Activated CD8-positive, alpha-beta memory T cell treated with anti-CD3 and anti-CD28 coated beads for 24 hours (primary cell): ENCODE measurements at places on chromosomes 5 and 9.
A peak's percentile ranks its signal among the peaks of the same experiment; 100 is the strongest.

DNA sequence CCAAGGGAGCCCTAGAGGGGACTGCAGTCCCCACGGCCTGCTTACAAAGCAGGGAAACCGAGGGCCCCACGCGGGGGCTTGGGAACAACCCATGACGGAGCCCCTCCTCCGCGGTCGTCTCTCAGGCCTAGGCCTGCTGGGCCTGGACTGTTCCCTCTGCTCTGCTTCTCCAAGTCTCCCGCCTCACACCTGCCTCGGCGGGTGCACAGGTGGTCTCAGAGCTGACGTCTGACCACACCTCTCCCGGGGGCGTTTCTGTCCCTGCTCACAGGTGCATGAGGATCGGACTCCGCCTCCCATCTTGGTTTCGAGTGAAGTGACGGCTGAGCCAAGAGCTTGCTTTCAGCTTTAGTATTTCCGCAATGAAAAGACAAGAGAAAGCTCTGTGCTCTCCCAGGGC is 72.1 kb downstream of the MRPL36 start:
- DNase-seq: peak; percentile 43

DNA sequence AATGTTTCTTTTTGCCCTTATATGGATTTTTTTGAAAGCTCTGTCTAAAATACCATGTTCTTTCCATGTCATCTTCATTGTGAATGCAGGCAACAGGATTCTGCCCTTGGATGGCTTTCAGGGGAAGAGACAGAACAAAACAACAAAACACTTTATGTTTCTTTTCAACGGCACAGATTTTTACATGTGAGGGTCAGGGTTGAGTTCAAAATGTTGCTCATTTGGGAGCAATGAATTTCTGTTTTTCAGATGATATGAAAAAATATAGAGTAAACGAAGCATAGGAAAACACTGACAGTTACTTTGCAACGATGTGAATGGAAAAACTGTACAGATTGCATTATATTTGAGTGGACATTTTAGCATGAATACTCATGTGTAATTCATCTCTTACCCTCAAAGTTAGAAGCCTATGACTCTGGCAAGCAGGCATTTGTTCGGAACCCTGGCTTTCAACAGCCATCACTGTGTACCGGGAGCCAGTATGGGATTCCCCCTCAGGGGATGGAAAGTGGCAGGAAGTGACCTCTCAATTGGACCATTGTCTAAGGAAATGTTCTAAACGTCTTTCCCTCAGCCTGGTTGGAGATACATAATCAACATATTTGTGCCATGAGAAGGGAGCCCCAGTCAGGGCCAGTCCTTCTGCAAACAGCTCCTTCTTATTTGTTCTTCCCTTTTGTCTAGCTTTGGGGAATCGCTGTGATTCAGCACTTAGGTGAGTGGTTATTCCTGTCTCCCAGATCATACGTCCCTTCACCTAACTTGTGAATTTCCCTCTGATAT is 153.9 kb upstream of the MEF2C start:
- DNase-seq: no peak

DNA sequence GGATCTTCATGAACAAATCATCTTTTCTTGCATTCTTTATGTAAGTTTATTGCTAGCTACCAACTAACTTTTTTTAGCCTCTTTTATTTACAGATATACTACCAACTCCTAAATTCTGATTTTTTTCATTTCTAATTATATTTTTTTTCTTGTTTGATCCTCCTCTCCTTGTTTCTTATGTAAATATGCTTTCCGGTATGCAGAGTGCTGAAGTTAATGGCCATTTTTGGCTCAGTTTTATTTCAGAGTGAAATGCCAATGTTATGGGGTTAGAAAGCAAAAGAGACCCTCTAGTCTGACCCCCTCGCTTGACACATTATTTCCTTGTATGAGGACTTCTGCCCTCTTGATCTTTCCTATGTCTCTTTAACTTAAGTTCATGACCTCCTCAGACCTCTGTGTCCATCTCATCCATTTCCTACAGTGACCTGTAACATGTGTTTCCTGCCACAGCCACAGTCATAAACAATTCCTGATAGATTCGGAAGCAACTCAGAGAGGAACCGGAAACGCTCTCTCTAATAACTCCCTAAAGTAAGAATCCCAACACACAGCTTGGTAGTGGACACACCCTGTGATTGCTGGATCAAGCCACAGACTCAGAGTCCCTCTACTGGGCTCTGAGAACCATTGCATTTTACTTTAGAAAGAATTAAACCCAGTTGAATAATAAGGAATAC is 42.9 kb upstream of the AFAP1L1 start:
- no peak for DNase-seq

DNA sequence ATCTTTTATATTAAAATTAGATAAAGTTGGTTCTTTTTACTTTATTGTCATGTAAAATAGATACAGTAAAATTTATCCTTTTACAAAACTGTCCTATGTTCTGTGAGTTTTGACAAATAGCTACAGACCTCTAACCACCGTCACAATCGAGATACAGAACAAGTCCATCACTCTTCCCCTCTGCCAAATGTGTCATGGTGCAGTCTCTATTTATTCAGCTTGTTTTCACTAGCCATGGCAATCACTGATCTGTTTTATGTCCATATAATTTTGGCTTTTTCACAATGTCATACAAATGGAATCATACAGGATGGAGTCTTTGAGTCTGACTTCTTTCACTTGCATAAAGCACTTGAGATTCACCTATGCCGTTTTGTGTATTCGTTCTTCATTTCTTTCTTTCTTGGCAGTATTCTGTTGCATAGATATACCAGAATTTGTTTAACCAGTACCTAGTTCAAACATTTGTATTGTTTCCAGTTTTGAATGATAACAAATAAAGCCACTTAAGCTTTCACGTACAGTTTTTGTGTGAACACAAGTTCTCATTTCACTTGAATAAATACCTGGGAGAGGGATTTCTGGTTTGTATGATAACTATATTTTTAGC is 273.2 kb upstream of the MPDZ start:
- DNase-seq: no peak

GRCh38 chr9:32954642-32955041 is 46.8 kb downstream of the APTX start:
- no peak for DNase-seq

- DNase-seq: no peak
These were observed 313.0 kb upstream of the ZNF608 start for GRCh38 chr5:125059255-125060002.

GRCh38 chr9:13428766-13429165 is 149.3 kb upstream of the MPDZ start:
- DNase-seq: no peak

- no peak for DNase-seq
These were observed 951 bp downstream of the UNC13B start for GRCh38 chr9:35162605-35163315.

DNA sequence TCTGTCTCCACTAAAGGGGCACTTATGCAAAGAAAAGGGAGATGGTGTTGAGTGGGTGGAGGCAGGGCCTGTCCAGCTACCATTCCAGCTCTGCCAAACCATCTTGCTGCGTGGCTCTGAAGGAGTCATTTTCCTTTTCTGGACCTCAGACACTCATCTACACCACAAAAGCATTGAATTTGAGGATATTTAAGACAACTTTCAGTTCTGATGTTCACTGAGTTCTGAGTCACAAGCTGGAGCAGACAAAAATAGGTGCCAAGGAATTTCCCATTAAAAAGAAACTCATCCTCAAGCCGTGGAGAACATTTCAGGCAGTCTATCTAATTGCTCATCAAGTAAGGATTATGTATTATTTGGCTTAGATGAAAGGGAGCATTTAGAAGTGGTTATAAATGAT is 195.0 kb upstream of the TBC1D2 start:
- DNase-seq: no peak

GRCh38 chr5:107373549-107374263 is 297.0 kb downstream of the EFNA5 start:
- no peak for DNase-seq

DNA sequence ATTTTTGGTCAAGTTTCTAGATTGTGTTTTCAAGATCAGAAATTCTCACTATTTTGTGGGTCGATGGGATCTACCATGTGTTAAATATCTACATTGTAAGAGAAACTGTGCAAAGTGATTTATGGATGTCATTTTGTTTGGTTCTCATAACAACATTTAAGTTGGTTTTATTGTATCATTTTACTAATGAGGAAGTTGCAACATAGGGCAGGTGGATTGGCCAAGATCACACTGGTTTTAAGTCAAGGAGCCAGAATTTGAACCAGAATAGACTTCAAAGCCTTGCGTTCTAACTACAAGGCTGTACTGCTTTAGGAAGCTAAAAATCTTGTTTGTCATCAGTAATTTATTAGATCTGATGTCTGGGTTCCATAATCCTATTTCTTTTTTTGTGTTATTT is 23.4 kb downstream of the SH3TC2 start:
- DNase-seq: no peak

DNA sequence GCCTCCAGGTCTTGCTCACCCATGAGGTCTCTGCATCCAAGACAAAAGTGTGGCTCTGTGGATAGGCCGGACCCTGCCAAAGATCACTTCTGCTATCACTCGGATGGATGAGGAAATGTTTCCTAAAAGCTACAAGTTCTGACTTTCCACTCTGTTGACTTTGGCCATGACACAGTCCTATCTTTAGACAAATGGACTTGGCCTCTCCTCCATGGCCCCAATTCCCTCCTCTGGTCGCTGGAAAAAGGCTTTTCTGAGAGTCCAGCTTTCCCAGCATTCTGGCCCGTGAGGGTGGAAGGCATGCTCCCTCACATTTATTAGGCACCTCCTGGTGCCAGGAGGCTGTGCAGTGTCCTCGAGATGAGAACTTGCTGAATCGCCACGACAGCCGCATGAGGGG is 83.1 kb downstream of the COL27A1 start:
- no peak for DNase-seq

DNA sequence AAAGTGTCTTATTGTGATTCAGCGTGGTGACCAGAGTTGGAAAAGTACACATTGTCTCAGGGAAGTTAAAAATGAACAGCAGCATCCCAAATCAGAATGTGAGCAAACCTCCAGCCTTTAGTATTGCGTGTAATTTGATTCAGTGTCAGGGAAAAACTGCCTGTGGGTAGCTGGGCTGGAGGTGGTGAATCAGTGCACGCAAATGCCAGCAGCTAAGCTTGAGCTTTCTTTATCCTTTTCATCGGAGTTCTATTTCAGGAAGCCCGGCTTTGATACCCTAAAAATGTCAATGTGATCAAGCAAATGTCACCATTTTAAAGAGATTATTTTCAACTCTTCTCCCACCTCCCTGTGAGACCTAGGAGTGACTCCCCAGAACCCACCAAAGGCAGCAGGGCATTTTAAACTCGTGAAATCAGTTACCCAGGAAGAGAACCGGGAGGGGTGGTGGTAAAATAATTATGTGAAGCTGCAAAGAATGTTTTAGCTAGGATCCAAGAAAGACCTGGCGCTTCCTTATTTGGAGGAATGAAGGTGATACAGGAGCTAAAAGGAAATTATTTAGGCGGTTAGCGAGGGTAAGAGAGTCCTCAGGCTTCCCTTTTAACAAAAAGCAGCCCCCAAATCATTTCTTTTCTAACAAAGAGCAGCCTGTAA is 25.7 kb upstream of the C5orf47 start:
- DNase-seq: no peak

- no peak for DNase-seq
These were observed 40.3 kb upstream of the BARHL1 start for GRCh38 chr9:132541870-132542830.

GRCh38 chr5:110371725-110372041 is 354.8 kb downstream of the TMEM232 start:
- DNase-seq: no peak

- no peak for DNase-seq
These were observed 35.9 kb downstream of the AFF4 start for GRCh38 chr5:132927355-132928061.

GRCh38 chr9:8701904-8702303 is 902.3 kb upstream of the DMAC1 start:
- DNase-seq: no peak

- DNase-seq: peak; percentile 40
These were observed 45.7 kb downstream of the GTF3C4 start for GRCh38 chr9:132716007-132716406.

DNA sequence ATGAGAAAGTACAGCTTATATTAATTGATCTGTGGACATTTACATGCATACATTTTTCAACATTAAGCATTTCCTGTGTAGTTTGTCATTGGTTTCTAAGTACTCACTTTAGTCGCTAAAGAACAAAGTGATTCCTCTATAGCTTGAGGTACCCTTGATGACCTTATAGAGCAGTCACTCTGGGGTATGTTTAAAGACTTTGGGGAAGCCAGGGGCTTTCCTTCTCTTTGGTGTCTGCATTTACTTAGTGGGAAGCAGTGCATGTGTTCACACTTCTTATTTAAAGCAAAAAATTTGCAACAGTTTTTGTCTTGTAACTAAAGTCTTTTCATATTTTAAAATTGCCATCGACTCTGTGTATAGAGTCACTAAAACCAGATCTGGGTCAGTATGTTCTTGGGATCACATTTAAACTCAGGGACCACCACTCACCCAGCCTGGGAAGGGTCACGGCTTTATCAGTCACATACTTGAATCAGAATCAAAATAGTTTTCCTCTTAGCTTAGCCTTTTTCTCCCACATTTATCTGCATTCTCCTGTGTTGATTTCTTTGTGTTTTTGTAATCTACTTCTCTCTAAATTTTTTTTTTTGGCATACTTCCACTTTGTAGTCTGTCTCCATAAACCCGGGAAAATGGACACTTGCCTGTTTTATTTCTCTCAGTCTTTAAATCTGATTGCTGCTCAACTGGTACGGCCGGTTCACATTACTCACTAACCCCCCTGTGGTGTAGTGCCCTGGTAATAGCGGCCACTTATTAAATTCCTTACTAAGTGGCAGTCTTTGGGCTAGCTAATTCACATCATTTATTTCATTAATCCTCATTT is 143.9 kb upstream of the FBN2 start:
- no peak for DNase-seq

DNA sequence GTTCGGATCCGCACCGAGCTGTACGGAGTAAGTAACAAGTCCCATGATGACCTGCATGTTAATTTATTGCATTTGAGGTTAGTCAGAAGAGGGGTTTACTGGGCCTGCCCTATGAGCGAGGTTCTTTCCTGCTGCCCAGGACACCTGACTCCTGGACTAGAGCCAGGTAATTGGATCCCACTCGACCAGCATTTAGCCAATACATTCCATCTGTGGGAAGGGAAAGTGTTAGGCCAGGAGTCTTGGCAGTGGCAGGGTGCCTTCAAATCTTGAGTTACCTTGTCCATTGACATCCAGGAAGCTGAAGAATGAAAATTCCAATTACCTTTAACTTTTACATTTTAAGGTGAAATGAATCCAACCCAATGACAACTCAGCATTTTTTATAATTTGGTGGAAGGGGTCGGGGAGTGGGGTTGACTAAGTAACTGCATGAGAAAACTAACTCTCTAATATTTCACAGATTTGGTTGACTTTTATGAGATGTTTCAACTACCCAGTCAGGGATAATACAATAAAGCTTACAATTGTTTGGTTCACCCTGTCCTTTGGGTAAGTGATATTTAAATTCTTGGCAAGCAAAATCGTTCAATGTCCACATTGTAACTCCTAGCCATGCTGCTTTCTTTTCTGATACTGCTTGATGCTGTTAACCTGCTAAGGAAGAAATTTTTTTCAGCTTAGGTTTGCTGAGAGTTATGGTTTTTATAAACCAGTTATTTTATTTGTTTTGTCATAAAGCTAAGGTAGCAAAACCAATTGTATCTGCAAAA is 111.6 kb upstream of the IQGAP2 start:
- DNase-seq: no peak
